ENCODE measurements at places on chromosomes 16 and 17.

DNA sequence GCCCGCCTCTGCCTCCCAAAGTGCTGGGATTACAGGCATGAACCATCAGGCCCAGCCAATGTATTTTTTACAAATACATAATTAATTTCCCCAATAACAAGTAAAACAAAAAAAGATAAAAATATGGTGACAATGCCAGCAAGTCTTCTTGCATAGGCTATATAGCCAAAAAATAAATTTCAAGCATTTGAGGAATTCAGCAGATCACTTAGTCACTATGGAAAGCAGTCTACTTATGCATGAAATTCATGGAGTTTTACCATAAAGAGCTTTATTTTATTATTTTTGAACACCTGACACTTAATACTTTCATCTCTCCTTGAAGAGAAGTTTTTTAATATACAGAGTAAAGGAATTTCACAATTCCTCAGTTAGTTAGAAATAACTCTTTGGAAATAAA lies 56.4 kb downstream of the BRIP1 start:
- DNase-seq: no peak

DNA sequence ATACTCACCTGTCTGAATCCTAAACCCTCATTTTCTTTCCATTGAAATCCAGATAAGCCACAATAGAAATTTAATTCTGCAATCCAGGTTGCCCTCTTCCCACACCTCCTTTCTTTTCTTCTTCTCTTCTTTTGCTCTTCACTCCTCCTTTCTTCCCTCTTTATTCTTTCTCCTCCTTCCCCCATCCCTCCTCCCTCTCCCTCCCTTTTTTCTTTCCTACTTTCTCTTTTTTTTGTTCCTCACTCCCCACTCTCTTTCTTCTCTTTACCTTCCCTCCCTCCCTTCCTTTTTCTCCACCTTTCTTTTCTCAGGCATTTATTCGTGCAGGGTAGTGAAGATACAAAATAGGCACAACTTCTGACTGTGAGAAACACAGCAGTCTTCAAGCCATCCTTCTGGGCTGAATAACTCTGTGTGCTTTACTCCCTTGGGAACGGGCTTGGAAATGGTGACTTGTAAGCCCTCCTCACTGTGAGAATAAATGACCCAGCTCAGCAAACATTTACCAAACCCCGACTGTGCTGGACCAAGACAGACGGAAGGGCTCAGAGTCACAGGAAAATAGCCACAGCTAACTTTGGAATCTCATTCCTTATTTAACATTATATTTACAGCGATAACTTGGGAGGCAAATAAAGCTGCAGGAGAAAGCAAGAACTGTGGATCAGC lies 140.8 kb downstream of the HAPSTR1 start:
- no peak for DNase-seq

DNA sequence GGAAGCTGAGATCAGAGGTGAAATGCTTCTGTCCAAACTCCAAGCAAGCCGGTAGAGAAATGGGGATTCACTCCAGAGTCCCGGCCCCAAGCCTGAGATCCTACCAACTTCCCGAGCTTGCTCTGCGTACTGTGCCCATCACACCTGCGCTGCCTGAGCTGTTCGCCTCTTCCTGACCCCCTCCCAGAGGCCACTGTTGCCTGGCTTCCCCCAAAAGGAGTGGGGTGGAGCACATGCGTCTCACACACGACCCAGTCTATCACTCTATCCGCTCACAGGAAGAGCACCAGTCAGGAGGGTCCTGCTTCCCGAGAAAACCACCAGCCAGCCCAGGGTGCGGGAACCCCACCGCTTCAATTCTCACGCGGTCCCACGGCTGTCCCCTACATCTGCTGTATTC lies 13.5 kb upstream of the C16orf95 start:
- DNase-seq: no peak

DNA sequence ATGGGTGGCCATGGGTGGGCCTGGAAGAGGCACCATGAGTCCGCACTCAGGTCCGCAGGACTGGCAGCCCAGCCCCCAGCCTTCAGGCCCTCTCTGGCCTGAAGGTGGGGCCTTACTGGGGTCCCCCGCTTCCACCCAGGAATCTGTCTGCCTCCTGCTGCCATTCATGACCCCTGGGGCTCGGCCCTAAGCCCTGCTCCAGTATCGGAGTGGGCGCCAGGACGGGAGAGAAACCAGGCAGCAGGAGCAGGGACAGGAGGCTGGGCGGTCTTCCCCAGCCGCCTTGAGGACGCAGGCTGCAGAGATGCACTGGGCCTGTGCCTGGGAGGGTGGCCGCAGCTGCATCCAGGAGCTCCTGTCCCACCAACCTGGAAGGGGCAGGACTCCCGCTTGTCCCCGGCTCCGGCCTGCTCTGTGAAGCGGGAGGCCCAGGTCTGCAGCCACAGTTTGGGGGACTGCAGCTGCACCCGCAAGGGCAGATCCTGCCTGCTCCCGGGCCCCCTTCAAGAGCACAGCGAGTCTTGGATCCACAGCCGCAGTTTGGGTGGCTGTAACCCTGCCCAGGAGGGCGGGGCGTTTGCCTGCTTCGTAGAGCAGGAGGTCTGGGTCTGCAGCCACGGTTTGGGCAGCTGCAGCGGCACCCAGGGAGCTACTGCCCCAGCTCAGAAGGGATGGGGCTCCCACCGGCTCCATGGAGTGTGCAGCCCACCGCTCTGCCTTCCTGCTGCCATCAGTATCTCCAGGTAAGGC lies 81.8 kb upstream of the DNAJA2 start:
- DNase-seq: no peak

DNA sequence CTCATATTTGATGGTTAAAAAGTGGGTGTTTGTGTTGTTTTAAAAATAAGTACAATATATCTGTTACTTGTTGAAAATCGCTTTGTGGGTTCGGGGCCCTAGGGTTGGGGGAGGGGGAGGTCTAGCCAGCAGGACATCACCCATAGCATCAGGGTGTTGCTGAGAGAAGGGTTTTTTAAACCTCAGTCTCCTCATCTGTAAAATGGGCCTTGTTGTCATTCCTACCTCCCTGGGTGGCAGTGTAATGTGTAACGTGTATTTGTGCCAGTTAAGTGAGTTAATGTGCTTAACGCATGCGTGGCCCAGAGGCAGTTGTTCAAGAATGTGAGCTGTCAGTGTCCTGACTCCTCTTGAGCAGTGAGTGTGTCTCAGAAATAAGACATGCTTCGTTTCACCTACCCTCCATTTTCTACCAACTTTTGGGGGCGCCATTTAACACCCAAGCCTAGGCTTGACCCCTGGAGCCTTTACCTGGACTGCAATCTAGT lies 129.0 kb downstream of the CMIP start:
- no peak for DNase-seq

DNA sequence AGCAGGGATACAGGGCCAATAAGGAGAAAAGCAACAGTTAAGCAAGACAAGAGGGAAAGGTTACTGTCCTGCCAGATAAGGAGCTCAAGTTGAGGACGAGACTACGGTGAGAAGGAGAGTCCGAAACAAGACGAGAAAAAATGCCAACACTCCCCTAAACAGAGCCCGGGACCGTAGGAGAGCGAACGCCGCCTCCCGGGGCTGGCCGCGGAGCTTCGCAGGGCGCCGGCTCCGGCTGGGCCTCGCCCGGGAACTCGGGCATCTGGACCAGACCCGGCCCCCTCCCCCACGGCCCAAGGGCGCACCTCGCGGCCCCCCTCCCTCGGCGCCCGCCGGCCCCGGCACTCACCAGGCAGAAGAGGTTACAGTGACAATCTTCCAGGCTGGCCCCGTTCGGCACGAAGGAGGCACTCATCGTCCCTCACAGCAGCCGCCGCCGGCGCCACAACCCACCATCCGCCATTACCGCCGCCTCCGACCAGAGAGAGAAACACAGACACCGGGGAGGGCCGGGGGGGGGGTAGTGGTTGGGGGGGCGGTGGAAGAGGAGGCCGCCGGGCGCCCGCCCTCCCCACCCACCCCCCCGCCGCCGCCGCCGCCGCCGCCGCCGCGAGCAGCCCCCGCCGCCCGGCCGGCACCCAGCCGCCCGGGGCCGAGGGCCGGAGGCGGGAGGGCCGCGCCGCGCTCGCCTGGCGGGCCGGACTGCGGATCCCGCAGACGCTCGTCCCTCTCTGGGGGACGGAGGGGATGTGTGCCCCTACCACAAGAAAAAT lies at the start of gene MED13:
Gene MED13 (minus strand): TSS at position 488 of the 773 bp plus-strand sequence. CDS start 73 bp downstream, at position 415.
- DNase-seq: peak; percentile 39

GRCh38 chr17:18246880-18247612 lies 11.5 kb downstream of the FLII start:
- DNase-seq: no peak

DNA sequence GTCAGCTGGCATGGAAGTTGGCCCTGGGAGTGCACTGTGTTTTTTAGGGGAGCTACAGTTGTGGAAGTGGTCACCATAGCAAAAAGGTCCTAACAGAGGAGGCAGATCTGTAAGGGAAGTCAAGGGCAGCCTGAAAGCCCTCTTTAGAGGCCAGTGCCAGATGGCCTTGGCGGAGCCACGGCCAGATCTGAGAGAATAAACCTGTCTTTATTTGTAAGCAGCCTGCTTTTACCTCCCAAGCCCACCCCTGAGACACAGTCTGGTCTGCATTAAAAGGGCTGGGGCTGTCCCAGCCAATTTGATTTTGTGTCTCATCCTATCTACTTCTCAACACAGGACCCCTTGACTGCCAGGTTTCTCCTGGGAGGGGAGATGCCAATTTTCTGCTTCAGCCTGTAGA lies 51.0 kb upstream of the NOL11 start:
- no peak for DNase-seq

GRCh38 chr16:22668318-22668717 lies 145.6 kb upstream of the HS3ST2 start:
- DNase-seq: no peak

GRCh38 chr16:65476448-65476955 lies 354.6 kb upstream of the CDH11 start:
- DNase-seq: no peak

DNA sequence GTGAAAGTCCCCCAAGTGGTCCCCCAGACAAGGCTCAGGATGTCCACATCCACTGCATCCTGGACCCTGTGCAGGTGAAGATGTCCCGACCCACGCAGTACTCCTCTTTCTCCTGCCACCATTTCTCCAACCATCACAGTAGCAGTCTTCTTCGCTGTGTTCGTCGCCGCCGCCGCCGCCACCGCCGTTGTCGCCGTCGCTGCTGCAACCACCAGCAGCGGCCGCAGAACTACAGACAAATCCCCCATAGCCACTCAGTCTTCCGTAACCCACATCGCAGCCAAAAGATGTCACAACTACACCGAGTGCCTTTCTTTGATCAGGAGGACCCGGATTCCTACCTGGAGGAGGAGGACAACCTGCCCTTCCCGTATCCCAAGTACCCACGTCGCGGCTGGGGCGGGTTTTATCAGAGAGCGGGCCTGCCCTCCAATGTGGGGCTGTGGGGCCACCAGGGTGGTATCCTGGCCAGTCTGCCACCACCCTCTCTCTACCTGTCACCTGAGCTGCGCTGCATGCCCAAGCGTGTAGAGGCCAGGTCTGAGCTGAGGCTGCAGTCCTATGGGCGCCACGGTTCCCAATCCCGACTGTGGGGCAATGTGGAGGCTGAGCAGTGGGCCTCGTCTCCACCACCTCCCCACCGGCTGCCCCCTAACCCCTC lies 917 bp downstream of the SPEM2 start:
- DNase-seq: no peak

GRCh38 chr17:7982173-7982572 lies 20.2 kb upstream of the GUCY2D start:
- no peak for DNase-seq

DNA sequence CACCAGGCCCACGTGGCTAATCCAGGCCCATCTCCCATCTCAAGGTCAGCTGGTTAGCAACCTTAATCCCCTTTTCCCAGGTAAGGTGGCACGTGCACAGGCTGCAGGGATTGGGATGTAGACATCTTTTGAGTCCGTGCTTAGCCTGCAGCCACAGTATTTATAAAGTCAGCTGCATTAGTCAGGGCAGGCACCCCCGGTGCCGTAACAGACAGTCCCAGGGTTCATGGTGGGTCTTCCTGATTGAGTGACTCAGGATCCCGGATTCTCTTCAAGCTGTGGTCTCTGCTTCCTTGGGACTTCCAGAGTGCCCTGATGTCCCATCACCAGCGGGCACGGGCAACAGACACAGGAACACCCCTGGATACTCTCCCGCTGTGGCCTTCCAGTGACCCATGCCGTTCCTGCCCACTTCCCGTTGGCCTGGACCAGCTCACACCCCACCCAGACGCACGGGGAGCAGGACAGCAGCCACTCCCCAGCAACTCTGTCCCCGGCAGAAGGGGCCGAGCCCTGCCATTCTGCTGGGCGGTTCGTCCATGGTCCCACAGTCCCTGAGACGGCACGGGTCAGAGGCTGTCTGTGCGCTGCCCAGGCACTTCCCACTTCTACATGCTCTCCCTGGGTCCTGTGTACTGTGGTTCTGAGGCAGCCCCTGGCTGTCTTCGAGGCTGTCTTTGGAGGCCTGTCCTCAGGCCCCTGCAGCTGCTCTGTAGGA lies 248.6 kb upstream of the GSE1 start:
- no peak for DNase-seq

DNA sequence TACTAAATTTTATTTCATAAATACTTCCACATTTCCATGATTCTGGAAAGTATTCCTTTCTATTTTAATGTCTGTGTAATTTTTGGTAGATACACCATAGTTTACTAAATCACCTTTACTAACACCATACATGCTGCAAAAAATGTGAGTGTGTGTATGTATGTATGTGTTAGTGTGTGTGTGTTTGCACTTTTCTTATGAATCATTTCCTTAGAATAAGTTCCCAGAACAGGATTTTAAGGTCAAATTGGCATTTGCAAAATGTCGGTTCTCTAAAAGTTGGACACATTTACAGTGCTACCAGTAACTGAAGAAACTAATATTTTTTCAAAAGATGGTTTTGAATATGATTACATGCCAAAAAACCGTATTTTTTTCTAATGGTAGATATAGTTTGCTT lies 137.1 kb downstream of the CYB561 start:
- no peak for DNase-seq

- no peak for DNase-seq
These were observed 62.7 kb downstream of the RBFOX3 start for GRCh38 chr17:79548116-79548515.

- DNase-seq: no peak
These were observed 439.0 kb upstream of the ASIC2 start for GRCh38 chr17:33732116-33732515.

DNA sequence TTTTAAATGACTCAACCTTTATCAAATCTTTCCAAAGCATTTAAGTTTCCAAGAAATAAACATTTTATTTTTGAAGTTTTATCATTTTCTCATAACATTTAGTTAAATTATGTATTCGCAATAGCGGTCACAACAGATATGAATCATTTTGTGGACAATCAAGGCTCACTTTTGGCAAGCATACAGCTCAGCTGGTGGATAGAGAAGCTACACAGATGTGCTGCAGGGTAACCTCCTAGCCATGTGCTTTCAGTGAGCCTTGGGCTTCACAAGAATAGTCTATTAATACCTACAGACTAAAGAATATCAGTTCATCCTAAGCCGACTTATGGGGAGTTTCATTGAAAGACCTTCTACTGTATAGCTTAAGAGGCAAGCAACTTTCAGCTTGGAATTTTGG lies 144.8 kb downstream of the MRTFB start:
- DNase-seq: no peak

DNA sequence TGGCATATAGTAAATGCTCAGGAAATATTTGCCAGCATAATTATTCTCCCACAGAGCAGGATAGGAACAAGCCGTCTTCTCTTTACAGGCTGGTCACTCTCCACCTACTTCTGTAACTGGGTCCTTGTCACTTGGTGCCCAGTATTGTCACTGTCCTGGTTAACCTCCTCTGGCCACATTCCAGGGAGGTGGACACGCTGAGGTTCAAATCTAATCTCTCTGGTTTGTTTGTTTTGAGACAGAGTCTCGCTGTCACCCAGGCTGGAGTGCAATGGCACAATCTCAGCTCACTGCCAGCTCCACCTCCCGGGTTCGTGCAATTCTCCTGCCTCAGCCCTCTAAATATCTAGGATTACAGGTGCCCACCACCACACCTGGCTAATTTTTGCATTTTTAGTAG lies 15.6 kb downstream of the SBK1 start:
- DNase-seq: no peak

- DNase-seq: no peak
These were observed 6.5 kb upstream of the ZNF469 start for GRCh38 chr16:88375996-88376834.

Data from stimulated activated CD8-positive, alpha-beta memory T cell treated with anti-CD3 and anti-CD28 coated beads, Interleukin-15, amount 100 ng/mL, for 1 hour (primary cell).